ENCODE measurements at places on chromosomes 4 and X.

DNA sequence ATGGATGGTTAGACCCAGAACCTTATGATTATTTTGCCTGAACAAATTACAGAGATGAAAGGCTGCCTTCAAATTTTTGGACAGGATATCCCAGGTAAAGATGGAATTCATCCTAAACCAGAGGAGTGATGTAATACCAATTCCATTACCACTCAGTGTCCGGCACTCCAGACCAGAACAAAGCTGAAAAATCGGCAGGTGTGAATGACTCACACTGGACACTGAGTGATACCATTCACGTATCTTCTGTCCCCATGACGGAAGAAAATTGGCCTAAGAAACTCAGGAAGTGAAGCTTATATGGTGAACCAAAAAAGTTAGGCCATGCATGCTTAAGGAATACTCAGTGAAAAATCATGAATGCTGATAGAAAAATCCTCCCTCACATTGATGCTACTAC, 34.5 kb downstream of the PALLD start:
- no peak for DNase-seq

DNA sequence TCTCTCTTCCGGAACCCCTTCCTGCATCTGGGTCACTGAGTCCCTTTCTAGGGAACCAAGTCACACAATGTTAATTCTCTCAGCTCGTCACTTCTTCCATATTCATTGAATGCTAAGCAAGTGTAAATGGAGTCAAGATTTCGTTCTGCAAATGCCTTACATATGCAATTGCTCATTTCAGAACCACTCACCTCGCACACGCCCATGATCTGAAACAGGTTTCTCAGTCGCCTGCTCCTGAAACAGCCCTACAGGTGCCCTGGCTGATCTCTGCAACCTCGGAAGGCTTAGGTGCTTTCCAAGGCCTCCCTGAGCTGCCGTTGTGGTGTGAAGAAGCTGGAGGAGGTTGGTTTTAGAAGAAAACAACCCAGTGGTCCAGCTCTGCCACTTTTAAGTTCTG, 100.8 kb upstream of the MSX1 start:
- DNase-seq = no peak

DNA sequence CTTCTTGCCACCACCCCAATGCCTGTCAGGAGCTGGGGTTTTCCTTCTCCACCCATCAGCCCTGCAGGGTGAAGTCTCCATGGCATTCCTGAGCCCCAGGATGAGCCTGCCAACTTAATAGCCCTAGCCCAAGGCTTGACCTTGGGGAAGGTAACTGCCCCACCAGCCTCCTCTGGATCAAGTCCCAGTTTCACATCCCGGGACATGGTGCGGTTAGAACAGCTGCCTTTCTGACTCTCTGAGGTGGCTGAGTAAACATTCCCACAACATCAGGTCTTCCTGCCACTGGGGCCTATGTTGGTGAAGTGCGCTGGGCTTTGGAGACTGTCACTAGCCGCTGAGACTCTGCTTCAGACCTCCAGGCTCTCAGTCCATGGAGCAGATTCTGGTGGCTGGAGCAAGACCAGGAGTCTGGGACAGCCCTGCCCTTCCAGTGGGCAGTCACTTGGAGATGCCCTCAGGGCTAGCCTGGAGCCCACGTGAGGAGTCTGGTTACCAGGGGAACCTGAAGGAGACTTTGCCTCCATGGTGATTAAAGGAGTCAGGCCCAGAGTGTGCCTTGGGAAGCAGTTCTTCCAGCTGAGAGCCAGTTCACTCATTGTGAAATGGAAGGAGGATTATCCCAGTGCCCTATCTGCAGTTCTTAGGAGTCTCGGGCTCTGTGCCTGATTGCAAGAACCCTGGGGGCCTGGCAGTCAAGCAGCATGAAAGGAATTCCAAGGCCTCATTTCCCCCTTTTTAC, 56.8 kb downstream of the SMIM20 start:
- DNase-seq = no peak

DNA sequence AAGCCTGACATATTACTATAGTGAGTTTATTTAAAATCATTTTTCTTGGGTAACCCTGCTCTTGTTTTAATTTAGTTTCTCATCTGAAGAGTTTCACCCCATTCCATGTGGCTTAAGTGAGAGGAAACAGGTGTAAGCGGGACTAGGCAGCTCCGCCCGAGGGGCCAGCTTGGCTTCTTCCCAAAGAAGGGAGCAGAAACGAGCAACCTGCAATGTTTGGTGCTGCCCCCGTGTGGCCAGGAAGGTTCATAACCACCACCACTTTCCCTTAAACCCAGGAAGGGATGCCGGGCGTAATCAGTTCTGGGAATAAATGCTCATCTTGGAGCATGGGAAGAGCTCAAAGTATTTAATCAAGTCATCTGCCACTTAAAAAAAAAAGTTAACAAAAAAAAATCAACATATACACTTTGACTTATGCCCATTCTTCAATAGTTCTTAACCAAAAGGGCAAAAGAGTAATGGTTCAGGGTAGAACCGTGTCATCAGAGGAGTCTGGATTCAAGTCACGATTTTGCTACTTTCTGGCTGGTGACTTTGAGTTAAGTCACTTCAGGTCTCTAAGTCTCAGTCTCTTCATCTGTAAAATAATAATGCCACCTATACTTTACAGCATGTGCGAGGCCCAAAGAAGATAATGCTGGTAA, 147.9 kb downstream of the NSUN7 start:
- no peak for DNase-seq
